ENCODE measurements at places on chromosomes 3 and 15.

DNA sequence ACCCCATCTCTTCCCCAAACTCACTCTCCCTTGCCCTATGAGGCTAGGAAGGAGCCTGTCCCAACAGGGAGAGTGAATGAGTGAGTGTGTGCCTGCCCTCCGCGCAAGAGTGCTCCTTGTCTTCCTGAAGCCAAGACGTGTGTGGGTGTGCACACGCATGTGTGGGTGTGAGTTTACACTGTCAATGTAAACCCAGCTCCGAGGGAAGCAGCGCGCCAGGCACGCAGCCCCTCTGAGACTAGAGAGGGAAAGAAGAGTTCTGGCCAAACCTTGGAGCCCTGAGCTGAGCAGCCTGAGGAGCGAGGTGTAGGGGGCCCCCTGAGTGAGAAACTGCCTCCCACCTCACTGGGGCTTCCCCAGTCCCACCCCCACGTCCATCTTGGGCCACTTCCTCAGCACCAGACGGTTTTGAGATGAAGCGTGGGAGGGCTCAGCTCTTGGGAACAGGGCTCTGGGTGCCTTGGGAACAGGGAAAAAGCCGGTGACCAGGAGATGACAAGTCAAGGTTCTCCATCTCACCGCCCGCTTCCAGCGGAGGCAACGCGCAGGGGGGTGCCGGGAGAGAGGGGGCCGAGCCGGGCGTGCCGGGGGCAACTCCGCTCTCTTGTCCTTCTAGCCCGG lies 5.1 kb downstream of the MECOM start:
- no peak for DNase-seq

DNA sequence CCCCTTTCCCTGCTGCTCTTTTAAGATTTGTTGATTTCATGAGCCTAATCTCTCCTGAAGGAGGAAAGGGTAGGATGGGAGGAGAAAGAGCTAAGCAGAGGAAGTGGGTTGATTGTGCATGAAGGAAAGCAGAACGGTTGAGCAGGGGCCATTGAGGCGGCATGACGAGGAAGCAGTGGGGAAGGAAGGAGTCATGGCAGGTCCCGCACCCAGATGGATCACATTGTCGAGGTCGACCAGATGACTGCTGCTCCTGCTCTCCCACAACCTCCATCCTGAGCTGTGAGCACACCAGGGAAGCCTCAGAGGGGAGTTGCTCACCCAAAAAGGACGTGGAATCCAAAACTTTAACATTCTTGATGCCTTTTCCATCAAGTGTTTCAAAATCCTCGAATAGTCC lies 42.8 kb downstream of the ABTB1 start:
- no peak for DNase-seq

GRCh38 chr3:55792009-55792408 lies 304.9 kb upstream of the WNT5A start:
- DNase-seq = no peak

GRCh38 chr3:116367761-116368395 lies 77.4 kb downstream of the LSAMP start:
- no peak for DNase-seq

DNA sequence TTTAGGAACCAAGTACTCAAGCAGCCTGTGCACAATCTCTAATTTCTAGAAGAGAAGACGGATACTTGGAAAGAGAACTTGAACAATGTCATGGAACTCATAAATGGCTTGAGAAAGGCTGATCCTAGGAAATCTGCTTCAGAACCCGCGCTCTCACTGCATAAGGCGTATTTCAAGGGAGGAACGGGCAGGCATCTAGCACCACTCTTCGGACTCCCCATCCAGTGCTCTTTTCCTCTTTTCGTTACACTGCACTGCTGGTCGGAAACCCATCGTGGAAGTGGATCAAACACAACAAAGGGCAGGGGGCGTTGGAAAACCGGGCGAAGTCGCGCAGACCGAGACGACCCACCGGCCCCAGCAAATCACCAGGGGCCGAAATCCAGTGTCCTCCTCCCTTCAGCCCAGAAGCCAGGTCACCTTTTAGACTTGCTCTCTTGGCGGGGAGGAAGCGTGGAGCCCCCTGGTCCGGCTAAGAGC lies 539 bp upstream of the TLNRD1 start:
- DNase-seq = no peak

Measured in stromal cell of bone marrow (primary cell).